ENCODE measurements at places on chromosomes 7 and 10.

- DNase-seq: no peak
Observed at GRCh38 chr7:44139311-44140010, 1.7 kb downstream of the MYL7 start.

- DNase-seq: no peak
Observed at GRCh38 chr7:66315192-66315591, 110.1 kb downstream of the TPST1 start.

GRCh38 chr10:120650705-120651399 lies 193.8 kb downstream of the PLPP4 start:
- DNase-seq: no peak

- no peak for DNase-seq
Observed at GRCh38 chr7:28067171-28067570, 113.4 kb downstream of the JAZF1 start.

GRCh38 chr10:62433181-62433692 lies 59.1 kb downstream of the ZNF365 start:
- DNase-seq: no peak

DNA sequence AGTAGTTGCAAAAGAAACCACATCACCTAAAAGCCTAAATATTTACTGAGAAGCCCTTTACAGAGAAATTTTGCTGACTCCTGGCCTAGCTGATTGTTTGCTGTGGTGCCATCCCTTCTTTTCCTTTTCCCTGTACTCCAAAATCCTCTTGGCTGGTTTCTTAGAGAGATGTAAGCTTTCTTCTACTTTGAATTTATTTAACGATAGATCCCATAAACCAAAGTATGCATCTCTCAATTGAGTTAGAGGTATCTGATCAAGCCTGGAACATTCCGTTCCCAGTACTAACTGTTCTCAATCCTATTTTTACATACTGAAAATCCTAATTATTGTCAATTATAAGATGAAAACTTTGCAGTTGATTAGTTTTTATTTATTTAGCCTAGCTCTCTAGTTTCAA lies 6.3 kb downstream of the TMEM60 start:
- DNase-seq: no peak

DNA sequence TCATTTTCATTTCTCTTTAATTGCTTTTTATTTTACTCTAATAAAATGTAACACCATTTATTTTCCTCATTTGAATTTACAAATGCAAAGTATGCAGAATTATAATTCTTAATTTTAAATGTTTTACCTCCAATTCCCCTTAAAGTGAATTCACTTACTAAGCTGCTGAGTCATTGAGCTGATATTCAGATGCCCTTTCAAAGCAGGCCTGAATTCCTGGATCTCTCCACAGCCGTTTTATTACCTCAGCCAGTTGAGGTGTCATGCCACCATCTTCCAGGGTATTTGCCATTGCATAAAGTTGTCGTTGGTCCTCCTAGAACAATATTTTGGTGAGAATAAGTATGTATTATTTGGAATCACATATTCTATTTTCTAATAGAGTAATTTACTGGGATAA lies 33.2 kb downstream of the GNAT3 start:
- DNase-seq: no peak

GRCh38 chr7:390761-391410 lies 100.9 kb downstream of the FOXL3 start:
- DNase-seq: no peak

DNA sequence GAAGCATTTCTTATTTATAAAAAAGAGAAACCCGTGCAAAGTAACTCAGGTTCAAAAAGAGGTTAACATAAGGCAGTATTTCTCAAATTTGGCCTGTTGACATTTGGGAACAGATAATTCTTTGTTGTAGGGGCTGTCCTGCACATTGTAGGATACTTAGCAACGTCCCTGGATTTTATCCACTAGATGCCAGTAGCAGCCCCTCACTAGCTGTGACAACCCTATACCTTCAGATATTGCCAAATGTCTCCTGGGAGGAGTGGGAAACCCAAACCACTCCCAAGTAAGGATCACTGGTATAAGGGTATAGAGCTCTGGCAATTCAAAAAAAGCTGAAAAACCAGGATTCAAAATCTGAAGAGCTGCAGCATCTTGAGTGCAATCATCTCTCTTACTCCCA lies 202.3 kb upstream of the PRKCQ start:
- no peak for DNase-seq

DNA sequence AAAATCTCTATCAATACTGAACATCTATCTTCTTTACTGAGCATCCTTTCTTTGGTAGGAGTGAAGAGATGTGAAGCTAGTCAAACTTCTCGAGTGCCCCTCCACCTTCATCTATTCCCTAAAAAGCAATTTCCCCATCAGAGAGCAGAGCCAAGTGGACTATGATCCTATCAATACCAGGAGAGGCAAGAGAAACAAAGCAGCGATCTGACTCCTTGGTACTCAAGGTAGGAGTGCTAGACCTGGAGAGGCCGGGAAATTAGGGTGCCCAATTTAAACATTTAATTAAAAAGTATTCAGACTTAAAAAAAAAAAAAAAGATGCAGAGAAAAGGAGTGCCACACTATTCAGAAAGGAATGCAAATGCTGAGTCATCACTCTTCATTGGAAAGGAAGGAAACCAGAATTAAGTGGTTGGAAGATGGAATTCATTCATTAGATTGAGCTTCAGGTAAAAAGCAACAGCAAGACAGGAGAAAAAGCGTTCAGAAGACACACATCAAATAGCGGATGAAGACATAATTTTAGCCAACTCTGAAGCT lies 1.6 kb downstream of the TIAL1 start:
- no peak for DNase-seq

DNA sequence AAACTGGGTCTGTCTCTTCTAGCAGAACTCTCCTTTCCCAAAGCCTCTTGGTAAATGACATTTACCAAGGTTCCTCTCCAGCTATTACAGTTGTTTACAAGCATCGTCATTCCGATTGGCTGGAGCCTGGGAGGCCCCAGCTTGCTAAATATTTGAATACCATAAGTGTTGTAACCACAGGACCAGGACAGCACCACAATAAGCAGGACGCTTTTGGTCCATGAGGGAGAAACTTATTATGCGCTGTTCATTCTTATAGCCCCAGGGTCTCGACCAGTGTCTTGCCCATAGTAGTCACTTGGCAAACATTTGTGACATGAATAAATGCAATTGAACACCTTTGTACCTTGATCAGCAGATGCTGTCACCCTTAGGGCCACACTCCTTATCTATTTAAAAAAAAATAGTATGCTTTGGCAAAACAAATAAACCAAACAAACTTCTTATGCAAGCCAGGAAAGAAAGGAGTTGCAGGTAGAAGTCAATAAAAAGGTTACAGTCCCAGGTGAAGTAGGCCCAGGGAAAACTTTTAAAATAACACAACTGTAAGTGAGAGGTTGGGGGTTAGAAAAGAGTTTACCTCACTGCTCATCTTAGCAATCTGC lies 32.8 kb downstream of the NRAP start:
- DNase-seq: no peak

DNA sequence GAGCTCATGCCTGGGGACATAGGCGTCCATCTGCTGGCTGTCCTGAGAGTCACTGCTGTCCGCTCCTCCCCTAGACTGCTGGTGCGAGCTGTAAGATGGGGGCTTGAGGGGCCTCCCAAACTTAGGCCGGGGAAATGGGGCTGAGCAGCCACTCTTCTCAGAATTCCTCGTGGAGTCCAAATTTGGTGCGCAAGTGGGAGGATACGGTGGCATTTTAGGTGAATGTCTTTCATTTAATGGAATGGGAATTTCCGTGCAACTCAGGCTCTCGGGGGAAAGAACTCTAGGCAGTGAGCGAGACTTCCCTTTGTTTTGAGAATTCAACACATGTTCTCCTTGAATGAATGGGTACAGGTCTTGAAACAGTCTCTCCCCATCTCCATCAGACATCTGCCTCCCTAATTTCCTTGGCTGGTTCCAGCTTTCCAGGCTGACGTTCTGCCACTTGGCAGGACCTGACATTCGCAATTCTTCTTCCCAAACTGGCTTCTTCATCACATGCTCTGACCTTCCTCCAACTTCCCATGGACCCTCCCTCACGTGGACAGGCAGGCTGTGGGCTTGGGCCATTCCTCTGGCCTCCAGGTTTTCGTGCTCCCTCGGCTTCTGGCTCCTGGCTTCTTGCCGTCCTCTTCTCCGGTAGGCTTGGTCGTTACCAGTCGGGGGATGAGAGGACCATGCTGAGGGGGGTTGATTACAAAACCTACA lies 30.1 kb downstream of the JCAD start:
- DNase-seq: no peak

GRCh38 chr7:95996174-95996573 lies 223.8 kb downstream of the DYNC1I1 start:
- DNase-seq: no peak

DNA sequence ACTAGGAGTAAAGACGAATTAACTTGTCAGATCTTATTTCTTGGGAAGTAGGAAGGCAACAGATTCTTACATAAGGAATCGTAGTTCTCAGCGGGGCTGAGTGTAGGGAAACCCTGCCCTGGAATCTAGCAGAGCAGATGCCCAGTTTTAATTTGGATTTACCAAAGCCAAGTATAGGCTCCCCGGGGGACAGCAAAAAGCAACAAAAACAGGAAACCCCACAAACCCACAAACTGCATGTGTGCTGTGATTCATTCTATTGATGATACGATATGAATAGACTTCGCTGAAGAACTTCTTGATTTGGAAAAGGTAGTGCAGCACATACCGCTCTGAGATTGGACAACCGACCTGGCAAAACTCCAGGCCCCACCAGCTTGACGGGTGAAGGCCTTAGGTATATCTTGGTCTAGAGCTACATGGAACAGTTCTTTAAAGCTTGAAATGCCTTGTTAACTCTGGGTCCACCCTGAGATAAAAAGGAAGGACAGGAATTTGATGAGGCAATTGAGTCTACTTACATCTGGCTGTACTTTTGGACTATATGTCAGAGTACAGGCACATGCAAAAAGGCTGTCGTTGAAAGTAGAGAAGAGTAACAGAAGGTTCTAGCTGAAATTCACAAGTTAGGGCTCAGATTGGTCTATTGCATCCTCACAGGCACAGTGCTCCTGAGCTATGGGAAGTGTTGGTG lies 49.1 kb downstream of the STRA8 start:
- DNase-seq: no peak

- no peak for DNase-seq
Observed at GRCh38 chr7:155637155-155637554, 7.3 kb upstream of the RBM33 start.

- no peak for DNase-seq
Observed at GRCh38 chr7:115559877-115560276, 470.7 kb downstream of the TFEC start.

DNA sequence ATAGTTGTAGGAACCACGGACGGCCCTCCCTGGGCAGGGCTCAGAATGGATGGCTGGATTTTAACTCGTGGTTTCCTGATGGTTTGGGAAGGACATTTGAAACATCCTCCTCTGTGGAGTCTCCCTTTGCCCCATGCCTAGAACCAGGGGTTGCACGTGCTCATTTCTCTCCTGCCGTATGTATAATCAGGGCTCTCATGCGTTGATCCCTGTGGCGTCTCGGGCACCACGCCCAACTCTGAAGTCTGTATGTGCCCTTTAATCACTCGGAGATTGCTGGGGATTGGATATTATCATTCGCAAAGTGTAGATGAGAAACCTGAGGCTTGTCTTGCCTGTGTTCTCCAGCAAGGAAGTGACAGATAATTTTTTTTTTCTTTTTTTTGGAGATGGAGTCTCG lies 257.1 kb downstream of the CAMK1D start:
- no peak for DNase-seq

DNA sequence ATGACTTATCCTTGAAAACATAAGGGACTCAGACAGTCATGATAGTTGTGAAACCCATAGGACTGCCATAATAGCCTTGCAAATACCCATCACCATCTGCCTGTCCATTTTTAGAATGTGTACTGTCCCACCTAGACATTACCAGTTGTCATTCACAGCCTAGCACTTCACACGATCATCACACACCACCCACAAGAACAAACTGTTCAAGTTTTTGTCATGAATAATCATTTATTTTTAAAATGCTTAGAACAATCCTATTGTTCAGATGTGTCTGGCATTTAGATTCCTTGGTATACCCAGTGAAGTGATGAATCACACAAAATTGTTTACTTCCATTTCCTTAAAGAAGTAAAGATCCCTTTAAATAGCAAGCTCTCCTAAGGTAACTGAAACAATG lies 46.6 kb downstream of the CCDC3 start:
- DNase-seq: no peak

- no peak for DNase-seq
Observed at GRCh38 chr10:14671386-14671831, 103.3 kb downstream of the FAM107B start.
